ENCODE measurements at places on chromosomes 13 and 19. TPM values are rescaled to one million over a fixed set of nuclear protein-coding genes. Genes with fewer than 3 reads are reported as not detected.
A peak's percentile ranks its signal among the peaks of the same experiment; 100 is the strongest.

SSC5D gene
- 24.1 TPM for total RNA-seq

GRCh38 chr13:105595471-105595870 is 940.0 kb downstream of the EFNB2 start:
- no peaks in the 10 kb centered on the region for H3K27me3 ChIP-seq
- no peak overlapping the region for H3K27ac ChIP-seq
- DNase-seq = no peak
- no peaks in the 10 kb centered on the region for H3K36me3 ChIP-seq
- no peak overlapping the region for H3K4me3 ChIP-seq

GRCh38 chr13:107202371-107203023 is 634.6 kb upstream of the ARGLU1 start:
- no peaks in the 10 kb centered on the region for H3K4me1 ChIP-seq
- H3K4me3 ChIP-seq = no peak overlapping the region
- no peak for DNase-seq
- H3K27me3 ChIP-seq = no peaks in the 10 kb centered on the region
- peak overlapping the region; percentile 53 for H3K27ac ChIP-seq

DNA sequence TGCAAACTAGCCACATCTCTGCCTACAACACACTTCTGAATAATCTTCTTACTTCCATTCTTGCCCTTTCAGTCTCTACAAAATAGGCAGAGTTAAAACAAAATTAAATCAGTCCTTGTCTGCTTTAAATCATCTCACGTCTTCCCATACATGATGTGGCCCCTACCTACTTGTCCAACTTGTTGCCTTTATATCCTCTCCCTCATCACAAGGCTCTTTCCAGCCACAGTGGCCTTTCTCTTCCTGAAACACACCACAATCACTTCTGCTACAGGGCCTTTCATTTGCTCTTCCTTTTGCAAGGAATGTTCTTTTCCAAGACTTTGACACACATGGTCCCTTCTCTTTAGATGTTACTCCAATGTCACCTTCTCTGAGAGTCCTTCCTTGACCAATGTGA is 1.7 kb downstream of the RBM26 start:
- no peaks in the 10 kb centered on the region for H3K27me3 ChIP-seq
- peak overlapping the region; percentile 96 for H3K4me3 ChIP-seq
- H3K27ac ChIP-seq = peak overlapping the region; percentile 98
- H3K4me1 ChIP-seq = peaks cover 73% of the 10 kb centered on the region

- no peaks in the 10 kb centered on the region for H3K36me3 ChIP-seq
- H3K4me3 ChIP-seq = no peak overlapping the region
- DNase-seq = peak; percentile 23
- H3K27ac ChIP-seq = no peak overlapping the region
- no peaks in the 10 kb centered on the region for H3K4me1 ChIP-seq
Measured at GRCh38 chr19:29634423-29635130, 28.5 kb downstream of the POP4 start.

SBSN gene
- total RNA-seq = not detected

- H3K36me3 ChIP-seq = no peaks in the 10 kb centered on the region
- H3K4me1 ChIP-seq = no peaks in the 10 kb centered on the region
- DNase-seq = no peak
- H3K27me3 ChIP-seq = no peaks in the 10 kb centered on the region
- no peak overlapping the region for H3K4me3 ChIP-seq
Measured at GRCh38 chr13:70732611-70733010, 624.4 kb upstream of the KLHL1 start.

- no peaks in the 10 kb centered on the region for H3K27me3 ChIP-seq
- DNase-seq = peak; percentile 88
- H3K4me3 ChIP-seq = peak overlapping the region; percentile 47
- peak overlapping the region; percentile 83 for H3K27ac ChIP-seq
- H3K4me1 ChIP-seq = peaks cover 32% of the 10 kb centered on the region
- H3K36me3 ChIP-seq = no peaks in the 10 kb centered on the region
Measured at GRCh38 chr19:17234911-17235299, 8.9 kb downstream of the OCEL1 start.

ITPKC gene
- total RNA-seq = 22.4 TPM

PRTN3 gene
- total RNA-seq = 30.5 TPM

Measured in spleen (tissue), 13 donors.